ENCODE measurements at places on chromosomes 12 and 14.
A peak's percentile ranks its signal among the peaks of the same experiment; 100 is the strongest.

DNA sequence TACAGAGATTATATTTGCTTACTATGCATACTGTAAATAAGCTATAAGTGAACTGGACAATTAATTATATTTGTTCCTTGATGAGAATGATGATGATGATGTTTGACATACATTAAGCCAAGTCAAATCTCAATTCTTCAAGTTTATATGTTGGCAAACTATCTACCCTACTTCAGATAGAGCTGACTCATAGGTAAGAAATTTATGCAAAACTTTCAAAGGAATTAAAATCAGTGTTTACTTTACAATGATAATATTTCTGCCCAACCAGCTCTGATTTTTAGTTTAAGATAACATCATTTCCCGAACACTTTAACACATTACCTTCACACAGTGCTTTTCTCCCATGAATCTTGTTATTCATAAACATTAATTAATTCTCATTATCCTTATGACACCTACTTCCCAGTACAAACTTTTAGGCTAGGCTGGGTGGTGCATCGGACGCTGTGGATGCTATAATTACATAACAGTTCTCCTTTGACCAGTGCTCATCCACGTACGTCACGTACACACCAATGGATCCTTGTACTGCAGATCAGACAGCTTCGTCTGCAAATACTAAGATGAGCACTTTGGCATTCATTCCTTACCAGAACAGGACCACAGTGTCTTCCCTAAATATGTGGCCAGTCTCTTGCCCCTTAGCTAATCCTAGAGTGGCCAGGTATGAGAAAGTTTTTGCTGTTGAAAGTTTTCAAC is 18.3 kb downstream of the BMP4 start:
- no peak for DNase-seq

- no peak for DNase-seq
Measured at GRCh38 chr14:50954811-50955372, 10.6 kb upstream of the PYGL start.

DNA sequence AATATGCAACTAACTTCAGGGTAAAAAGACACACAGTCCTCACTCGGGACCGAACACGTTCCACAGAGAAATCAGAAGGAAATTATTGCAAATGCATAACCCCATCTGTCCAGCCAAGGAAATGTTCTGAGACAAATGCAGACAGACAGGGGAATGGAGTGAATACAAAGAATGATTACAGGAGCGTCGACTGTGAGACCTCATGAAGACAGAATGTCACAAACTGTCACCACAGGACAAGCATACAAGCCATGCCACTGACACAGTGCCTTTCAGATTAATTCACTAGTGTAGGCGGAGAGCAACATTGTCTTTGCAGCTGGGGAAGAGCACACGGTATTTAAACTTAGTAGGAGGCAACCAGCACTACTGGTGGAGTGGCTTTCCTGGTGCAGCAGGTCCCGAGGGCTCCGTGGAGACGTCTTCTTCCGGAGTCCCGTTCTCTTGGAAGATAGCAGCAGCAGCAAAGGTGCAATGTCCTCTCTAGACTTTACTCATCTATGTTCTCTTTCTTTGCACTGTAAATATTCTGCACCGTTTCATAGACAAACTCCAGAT is 44.6 kb downstream of the FBXO21 start:
- DNase-seq = no peak

DNA sequence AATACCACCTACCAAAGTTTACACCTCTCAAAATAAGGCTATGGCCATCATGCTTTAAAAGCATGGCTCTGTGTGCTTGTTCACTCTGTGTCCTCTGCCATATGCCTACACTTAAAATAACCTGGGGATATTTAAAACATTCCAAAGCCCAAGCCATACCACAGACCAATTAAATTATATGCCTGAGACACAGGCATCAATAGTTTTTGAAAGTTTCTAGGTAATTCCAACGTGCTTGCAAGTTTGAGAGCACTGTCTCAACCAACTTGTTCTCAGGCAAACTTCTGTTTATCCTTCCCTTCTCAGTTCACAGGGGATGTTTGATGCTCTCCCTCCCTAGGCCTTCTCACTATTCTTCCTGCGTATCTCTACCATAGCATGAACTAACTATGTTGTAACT is 3.4 kb upstream of the FRMD6 start:
- no peak for DNase-seq

DNA sequence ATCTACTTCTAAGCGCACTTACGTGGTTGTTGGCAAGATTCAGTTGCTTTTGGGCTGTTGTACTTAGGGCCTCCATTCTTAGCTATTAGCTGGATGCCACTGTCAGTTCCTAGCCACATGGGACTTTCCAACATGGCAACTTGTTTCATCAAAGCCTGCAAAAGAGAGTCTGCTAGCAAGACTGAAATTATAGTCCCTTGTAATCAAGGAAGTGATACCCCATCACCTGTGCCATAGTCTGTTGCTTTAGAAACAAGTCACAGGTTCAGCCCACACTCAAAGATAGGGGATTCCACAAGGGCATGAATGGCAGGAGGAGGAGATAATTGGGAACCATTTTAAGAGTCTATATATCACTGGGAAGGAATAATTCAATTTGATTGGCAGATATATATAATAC is 27.1 kb upstream of the SLC17A8 start:
- DNase-seq = no peak

DNA sequence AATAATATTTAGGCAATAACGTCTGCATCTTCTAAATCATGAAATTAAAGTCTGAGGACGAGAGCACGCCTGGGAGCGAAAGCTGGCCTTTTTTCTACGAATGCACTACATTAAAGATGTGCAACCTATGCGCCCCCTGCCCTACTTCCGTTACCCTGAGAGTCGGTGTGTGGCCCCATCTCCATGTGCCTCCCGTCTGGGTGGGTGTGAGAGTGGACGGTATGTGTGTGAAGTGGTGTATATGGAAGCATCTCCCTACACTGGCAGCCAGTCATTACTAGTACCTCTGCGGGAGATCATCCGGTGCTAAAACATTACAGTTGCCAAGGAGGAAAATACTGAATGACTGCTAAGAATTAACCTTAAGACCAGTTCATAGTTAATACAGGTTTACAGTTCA is 19.3 kb downstream of the CKB start:
- DNase-seq = no peak

- peak; percentile 46 for DNase-seq
Measured at GRCh38 chr14:90495357-90496276, 98.8 kb downstream of the CALM1 start.

DNA sequence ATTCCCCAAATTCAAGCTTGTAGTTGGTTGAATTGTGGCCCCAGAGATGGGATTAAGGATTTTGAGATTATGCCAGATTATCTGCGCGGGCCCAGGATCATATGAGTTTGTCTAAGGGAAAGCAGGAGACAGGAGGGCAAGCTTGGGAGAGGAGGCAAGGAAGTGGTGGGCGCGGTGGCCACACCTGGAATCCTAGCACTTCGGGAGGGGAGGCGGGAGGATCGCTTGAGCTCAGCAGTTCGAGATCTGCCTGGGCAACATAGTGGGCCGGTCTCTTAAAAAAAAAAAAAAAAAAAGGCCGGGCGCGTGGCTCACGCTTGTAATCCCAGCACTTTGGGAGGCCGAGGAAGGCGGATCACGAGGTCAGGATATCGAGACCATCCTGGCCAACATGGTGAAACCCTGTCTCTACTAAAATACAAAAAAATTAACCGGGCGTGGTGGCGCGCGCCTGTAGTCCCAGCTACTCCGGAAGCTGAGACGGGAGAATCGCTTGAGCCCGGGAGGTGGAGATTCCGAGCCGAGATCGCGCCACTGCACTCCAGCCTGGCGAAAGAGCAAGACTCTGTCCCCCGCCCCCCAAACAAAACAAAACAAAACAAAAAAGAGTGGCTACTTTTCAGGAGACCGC is 881 bp upstream of the PUS1 start:
- no peak for DNase-seq

DNA sequence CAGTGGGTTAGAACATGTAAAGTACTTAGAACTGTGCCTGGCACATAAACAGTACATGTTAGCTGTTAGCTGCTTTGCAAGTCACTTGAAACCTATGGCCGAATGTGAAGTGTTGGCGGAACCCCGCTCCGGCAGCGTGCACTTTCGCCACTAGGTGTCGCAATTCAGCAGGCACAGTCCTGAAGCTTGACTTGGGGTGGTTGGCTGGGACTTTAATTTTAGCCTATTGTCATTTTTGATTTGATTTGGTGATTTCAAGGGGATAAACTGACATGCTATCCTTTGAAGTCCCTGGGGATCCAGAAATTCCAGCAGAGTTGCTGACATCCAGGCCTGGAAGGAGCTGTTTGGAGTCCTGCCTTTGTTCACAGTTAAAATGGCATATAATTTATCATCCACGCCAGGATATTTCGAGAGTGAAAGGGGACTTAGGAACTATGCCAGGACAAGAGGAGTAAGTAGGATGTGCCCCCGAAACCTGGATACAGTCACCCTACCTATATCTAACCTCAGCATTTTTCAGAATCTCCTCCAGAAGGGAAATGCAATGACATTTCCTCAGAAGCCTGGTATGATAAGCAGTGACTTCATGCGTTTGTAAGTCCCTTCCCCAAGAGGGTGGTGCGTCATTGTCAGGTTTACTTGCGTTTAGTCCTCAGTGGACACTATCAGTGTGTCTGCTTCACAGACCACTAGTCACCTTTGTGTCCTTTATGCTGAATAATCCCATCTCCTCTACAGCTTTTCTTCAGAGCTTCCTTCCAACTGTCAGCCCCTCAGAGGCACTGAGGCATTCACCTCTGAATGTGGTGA is 3.5 kb upstream of the TSPAN9 start:
- peak; percentile 87 for DNase-seq

GRCh38 chr12:120689397-120690082 is 2.6 kb downstream of the MLEC start:
- DNase-seq = no peak

- DNase-seq = no peak
Measured at GRCh38 chr12:53298164-53298563, 1.3 kb upstream of the MYG1 start.

- peak; percentile 50 for DNase-seq
Measured at GRCh38 chr12:51322452-51322851, 1.5 kb downstream of the BIN2 start.

DNA sequence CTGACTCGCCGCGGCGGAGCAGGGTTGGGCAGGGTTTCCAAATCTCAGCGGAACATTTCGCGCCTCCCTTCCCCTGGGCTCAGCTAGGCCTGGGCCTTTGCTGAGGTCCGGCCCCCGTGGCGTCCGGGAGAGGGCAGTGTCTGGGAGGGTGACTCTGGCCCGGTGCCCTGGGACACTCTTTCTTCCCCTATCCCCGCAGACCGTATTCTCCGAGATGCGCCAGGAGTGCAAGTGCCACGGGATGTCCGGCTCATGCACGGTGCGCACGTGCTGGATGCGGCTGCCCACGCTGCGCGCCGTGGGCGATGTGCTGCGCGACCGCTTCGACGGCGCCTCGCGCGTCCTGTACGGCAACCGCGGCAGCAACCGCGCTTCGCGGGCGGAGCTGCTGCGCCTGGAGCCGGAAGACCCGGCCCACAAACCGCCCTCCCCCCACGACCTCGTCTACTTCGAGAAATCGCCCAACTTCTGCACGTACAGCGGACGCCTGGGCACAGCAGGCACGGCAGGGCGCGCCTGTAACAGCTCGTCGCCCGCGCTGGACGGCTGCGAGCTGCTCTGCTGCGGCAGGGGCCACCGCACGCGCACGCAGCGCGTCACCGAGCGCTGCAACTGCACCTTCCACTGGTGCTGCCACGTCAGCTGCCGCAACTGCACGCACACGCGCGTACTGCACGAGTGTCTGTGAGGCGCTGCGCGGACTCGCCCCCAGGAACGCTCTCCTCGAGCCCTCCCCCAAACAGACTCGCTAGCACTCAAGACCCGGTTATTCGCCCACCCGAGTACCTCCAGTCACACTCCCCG is 3.0 kb downstream of the WNT1 start:
- DNase-seq = peak; percentile 39

DNA sequence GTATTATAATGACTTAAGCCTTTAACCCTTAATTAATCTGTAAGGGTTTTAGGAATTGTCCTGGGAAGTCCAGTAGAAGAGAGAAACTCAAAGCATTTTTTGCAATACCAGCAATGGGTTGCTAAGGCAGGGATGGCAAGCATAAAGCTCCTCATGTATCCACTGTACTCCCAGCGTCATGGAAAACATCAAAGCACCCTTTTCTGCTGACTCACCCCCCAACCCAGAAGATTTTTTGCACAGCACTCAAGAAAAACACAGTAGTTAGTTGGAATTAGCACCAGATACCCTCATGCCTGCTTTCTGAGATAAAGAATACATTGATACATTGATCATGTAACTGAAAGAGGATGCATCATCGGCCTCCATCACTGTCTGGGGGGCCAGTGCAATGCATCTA is 199.1 kb upstream of the CNOT2 start:
- no peak for DNase-seq

DNA sequence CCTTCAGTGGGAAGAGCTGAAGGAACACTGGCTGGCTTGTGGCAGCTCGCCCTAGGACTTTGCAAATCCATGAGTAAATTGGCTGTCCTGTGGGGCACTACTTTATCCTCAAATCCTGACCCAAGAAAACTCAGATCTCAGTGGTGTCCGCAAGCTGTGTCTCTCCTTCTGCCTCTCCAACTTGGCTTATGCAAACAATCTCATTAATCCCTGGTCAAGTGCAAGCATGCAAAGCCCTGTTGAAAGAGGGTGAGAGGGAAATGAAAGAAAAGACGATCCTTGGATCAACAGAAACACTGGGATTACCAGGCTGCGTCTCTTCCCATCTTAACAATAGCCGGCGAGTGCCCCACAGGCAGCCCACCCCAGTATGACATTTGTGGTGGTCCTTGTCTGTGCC is 901.6 kb downstream of the BCL11B start:
- DNase-seq = no peak

- no peak for DNase-seq
Measured at GRCh38 chr12:9717070-9717925, 15.6 kb downstream of the CLECL1 start.

GRCh38 chr12:117718141-117718540 is 250.6 kb downstream of the KSR2 start:
- DNase-seq = no peak

GRCh38 chr12:94973221-94973620 is 30.3 kb downstream of the NDUFA12 start:
- no peak for DNase-seq

DNA sequence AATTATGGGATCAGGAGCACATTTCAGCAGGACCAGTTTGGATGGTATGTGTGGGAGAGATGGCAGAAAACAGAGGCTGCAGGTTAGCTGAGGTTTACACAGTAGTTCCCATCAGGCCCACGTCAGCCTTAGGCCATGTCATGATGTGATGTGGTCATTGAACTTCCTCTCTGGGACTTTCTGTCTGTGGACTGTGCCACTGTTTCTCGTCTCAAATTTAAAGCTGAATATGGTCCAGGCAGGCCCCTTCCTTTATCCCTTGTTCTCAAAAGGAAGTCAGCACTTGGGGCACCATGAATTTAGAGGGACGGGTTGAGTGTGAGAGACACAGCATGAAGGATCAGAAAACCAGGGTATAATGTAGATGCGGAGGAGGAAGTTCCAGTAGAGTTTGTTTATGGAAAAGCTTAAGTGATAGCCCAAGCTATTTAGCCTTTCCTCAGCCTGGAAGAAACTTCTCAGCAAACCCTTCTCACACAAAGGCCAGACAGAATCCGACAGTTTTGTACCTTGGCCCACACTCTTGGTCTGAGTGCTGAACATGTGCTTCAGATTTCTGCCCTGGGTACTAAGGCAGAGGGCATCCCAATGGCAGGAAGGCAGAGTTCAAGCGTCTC is 3.6 kb upstream of the IGFBP6 start:
- DNase-seq = no peak

- no peak for DNase-seq
Measured at GRCh38 chr14:89215531-89215930, 201.5 kb downstream of the FOXN3 start.

Data from stimulated activated CD4-positive, alpha-beta T cell treated with anti-CD3 and anti-CD28 coated beads, Interleukin-4, amount 100 ng/mL, for 24 hours (primary cell).